ENCODE measurements at places on chromosomes 2 and 18. TPM values are rescaled to one million over a fixed set of nuclear protein-coding genes. Genes with fewer than 3 reads are reported as not detected.

Gene CPLX4
- total RNA-seq = not detected

Gene IL1RL2
- total RNA-seq = 2.5 TPM

Gene PCGF1
- total RNA-seq = 39.4 TPM

Gene METTL4
- 14.0 TPM for total RNA-seq

Gene G6PC2
- not detected for total RNA-seq

Gene SEMA4C
- 68.2 TPM for total RNA-seq

Gene DHRS9
- 0.80 TPM for total RNA-seq

Gene ZSWIM2
- 0.27 TPM for total RNA-seq

Gene KLHL14
- 1.4 TPM for total RNA-seq
